ENCODE measurements at places on chromosomes 12 and 14.
A peak's percentile ranks its signal among the peaks of the same experiment; 100 is the strongest.

- DNase-seq = peak; percentile 45
Measured at GRCh38 chr12:96343347-96343954, 56.8 kb downstream of the CDK17 start.

- DNase-seq = peak; percentile 71
Measured at GRCh38 chr12:18141048-18141982, 51.3 kb upstream of the RERGL start.

DNA sequence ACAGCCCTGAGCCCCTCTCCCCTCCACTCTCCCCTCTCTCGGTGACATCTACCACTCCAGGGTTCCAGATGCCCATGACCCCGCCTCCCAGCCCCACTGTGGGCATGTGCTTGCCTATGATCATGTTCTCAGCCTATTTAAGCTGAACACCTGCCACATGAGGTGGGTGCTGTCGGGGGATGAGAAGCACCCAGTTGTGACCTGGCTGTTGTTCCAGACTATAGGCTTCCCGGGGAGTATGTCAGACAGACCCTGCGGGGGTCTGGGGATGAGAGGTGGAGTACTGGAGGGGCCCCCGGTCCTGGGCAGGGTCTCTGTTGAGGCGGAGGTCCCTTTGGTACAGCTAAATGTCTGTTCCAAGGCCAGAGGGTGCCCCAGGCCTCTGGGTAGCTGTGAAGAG, 6.0 kb downstream of the VSX2 start:
- DNase-seq = no peak

GRCh38 chr14:90053044-90053443, 8.8 kb upstream of the KCNK13 start:
- DNase-seq = no peak

DNA sequence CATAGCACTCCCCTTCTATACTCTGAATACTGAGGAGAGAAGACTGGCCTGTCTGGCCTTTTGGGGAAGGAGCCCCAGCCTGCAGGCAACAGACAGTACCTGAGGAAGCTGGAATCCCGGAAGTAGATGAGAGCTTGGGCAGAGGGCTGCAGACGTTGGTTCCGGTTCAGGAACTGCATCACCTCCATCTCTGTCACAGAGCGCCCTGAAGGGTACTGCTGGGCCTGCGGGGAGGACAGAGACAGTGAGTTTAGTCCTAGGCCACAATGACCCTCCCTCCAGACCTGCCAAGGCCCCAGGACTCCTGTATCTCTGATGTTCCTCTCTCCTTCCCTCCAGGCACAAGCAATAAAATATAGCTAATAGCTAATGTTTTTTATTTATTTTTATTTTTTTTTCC, 28.4 kb downstream of the TEP1 start:
- no peak for DNase-seq

DNA sequence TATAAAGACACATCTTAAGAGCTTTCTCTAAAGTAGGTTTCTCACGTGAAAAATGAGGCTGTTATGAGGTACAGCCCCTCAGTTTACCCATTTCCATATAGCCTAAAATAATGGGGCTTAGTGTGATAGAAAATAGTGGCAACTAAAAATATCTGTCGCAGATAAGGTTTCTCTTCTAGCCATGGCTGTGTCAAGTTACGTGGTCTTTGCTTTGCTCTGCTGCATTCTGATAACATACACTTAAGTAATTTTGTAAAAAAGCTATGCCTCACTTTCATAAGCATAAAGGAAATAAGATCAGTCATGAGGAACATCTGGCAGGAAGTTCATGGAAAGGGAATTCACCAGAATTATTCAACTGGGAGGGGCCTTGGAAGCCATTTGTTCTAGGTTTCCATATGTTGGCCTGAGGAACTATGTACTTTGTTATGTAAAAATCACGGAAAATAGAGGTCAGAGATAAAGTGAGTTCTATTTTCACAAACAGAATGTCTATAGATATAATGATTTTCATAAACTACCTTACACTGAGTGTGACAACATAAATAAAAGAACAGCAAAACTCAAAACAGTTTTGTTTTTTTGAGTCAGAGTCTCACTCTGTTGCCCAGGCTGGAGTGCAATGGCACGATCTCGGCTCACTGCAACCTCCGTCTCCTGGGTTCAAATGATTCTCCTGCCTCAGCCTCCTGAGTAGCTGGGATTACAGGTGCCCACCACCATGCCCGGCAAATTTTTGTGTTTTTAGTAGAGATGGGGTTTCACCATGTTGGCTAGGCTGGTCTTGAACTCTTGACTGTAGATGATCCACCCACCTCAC, 195.6 kb upstream of the KRR1 start:
- no peak for DNase-seq

DNA sequence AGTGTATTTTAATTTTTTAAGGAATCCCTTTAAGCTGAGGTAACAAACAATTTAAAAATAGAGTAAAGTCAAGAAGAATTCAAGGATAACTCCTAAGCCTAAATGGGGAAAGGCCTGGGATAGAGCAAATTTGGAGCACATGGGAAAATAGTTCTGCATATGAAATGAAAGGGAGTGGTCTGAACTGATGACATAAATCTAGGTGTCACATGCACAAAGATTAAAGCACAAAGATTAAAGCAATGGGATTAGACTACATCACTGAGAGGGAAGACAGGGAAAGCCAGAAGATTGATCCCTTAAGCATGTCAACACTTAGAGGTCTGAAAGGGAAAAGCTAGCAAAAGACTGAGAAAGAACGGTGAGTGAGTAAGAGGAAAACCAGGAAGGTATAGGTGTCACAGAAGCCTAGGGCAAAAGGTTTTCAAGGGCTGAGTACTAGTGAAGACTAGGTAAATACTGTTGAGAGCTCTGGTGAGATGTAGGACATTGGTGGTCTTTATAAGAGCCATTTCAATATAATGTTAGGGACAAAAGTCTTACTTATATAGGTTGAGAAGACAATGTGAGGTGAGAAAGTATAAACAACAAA, 59.6 kb downstream of the SEC23A start:
- DNase-seq = no peak

DNA sequence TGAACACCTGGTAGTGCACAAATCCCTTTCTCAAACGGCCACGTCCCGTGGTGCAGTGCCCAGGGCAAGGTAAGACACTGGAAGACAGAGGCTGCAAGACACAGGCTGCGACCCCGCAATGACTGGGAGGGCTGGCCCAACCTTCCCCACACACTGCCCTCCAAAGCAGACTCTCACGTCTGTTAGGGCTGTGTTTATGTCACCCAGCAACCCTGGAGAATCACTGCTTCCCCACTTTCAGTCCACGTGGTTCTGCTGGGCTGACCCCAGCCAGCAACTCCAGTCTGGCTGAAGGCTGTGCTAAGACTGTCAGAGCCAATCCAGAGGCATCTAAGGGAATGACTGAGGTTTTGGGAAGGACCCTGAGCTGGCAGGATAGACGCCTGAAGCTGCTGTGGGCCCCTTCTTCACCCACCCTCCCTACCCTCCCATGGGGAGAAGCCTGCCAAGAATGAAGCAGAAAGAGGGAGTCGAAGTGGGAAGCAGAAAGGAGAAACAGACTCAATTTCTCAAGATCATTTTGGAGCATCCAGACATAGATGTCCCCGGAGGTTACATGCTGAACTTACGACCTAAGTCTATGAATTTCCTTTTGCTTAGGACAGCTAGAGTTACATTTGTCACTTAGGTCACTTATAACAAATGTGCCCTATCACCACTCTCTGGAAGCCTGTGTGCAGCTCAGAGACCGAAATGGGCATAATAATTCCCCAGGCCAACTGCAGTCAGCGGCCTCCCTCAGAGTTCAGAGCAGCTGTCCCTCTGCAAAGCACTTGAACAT, 11.7 kb downstream of the KDM2B start:
- DNase-seq = no peak

GRCh38 chr12:6435961-6436715, 8.6 kb upstream of the CD27 start:
- DNase-seq = no peak

DNA sequence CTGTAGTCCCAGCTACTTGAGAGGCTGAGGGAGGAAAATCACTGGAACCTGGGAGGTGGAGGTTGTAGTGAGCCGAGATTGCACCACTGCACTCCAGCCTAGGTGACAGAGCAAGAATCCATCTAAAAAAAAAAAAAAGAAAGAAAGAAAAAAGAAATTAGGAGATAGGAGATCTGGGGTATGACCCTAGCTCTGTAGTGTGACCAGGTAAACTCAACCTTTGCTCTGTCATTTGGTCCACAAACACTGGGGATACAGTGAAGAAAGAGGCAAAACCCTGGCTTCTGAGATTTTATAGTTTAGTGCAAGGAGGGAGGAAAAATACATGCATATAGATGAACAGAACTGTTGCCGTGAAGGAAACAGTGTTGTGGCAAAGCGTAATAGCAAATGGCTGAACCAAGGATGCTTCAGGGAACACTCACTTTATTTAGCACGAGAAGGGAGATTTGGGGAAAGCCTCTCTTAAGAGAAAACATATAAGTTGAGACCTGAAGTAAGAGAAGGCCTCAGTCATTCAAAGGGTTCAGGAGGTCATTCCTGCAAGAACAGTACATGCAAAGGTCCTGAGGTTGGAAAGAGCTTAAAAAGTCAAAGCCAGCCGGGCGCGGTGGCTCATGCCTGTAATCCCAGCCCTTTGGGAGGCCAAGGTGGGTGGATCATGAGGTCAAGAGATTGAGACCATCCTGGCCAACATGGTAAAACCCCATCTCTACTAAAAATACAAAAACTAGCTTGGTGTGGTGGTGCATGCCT, 29.6 kb upstream of the ATXN2 start:
- no peak for DNase-seq

DNA sequence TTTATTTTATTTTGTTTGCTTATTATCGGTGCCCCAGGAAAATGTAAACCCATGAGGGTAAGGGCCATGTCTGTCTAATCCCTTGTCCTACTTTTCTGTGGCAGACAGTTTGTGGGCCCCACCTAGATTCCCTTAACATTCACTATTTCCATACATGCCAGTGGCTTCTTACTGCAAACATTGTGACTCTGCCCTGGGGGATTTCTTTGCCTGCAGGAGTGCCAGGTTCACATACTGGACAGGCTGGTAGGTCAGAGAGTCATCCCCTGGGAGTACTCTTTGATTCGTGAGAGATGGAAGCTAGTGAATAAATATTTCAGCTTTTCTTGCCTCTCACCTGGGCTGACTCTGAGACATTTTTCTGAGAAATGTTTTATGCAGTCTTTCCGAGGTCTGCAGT, 122.8 kb upstream of the TBX5 start:
- no peak for DNase-seq

- no peak for DNase-seq
Measured at GRCh38 chr14:61188196-61188595, 92.9 kb downstream of the TMEM30B start.

DNA sequence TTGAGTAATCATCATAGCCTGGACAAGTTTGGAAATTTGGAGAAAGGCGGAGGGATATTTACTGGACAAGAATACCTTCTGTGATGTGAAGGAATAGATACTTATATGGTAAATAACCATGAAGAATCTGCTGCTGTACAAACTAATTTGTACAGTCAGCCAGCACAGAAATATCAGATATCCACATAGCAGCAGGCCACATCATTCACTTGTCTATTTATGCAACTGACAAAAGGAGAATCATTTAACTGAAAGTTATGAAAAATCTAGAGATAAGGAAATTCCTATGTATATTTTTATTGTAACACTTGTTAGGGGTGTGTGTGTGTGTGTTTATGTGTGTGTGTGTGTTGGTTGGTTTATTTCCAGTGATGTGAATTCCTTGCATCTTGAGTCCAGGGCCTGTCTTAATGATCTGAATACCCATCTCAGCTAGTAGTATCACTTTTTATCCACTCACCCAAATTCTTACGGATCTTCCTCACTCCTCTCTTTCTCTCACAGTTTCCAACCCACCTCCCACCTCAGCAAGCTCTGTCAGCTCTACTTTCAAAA, 10.5 kb upstream of the LRIG3 start:
- no peak for DNase-seq

- DNase-seq = no peak
Measured at GRCh38 chr12:6614513-6615172, 7.5 kb upstream of the CHD4 start.

GRCh38 chr12:52235001-52235764, 2.1 kb downstream of the KRT7 start:
- DNase-seq = no peak

- no peak for DNase-seq
Measured at GRCh38 chr12:121467638-121468498, 68.0 kb downstream of the RNF34 start.

DNA sequence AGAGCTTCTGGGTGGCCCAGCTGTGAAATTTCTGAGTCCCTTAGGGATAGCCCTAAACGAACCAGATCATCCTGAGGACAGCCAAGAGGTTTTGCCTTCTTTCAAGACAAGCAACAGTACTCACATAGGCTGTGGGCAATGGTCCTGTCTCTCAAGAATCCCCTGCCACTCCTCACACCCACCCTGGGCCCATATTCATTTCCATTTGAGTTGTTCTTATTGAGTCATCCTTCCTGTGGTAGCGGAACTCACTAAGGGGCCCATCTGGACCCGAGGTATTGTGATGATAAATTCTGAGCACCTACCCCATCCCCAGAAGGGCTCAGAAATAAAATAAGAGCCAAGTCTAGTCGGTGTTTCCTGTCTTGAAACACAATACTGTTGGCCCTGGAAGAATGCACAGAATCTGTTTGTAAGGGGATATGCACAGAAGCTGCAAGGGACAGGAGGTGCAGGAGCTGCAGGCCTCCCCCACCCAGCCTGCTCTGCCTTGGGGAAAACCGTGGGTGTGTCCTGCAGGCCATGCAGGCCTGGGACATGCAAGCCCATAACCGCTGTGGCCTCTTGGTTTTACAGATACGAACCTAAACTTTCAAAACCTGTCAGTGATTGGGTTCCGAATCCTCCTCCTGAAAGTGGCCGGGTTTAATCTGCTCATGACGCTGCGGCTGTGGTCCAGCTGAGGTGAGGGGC, 38.9 kb downstream of the DAD1 start:
- DNase-seq = peak; percentile 19
